CD4-positive, alpha-beta T cell treated with Interleukin-17A for 1 hour (primary cell): ENCODE measurements at places on chromosomes 5 and 9.

DNA sequence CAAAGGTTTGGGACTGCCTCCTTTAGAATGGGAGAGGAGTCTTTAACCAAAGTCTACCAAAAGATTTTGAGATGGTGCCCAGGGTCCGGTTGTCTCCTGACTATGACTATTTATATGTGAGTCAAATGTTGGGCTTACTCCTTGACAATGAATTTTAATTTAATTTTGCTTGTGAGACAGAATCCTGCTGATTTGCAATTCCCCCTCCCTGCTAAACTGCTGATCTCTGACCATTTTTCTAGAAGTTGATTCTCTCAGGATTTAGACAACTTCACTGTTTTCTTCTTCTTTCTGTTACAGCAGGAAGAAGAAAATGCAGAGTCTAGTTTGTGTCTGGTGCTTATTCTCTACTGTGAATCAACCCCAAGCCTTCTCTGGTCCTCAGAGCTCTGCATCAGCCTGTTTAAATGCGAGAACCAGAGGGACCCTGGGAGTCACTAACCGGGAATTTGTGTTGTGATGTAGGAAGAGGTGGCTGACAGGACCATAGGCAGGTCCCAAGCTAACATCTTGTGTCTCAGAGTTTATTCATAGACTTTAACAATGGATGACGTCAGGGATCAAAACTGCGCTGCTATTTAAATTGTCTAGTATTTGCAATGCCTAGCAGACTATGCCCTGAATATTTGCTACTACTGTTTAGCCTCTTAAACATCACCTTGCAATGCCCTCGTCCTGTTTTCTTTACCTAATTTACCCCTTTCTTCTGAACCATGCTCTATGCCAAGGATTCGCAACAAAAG is 124.0 kb upstream of the TAF11L2 start:
- no peak for DNase-seq

- DNase-seq = no peak
Measured at GRCh38 chr5:82298668-82299067, 20.5 kb upstream of the RPS23 start.

DNA sequence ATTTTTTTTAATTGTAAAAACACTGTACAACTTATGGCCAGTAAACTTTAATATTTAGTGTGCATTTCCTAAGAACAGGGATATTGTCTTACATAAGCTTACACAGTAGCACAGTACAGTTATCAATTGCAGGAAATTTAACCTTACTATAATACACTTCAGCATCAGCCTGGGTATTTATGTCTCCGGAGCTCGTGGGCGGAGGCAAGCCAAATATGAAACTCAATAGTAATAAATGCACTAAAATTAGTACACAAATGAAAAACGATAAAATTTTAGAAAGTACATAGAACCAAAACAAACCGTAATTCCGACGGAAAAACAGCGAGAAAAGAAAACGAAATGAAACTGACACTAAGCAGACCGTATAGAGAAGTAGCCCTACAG is 91.2 kb downstream of the ANXA2R start:
- DNase-seq = no peak

DNA sequence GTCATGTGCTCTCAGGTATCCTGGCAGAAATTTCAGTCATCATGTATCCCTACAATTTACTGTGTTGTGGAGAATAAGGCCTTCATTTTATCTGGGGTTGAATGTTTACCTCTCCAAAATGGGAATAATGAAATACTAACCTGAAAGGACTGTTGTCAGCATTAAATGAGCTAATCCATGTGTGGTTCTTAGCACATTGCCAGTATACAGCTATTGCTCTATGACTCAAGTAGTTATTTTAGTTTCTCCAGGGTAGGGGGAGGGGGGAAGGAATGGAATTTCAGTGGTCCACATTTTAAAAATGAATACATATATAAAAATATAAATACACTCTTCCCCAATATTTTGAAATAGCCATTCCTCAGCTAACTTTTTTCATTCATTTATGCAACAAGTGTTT is 3.5 kb downstream of the PAM start:
- no peak for DNase-seq

GRCh38 chr9:37678789-37679273 is 28.1 kb downstream of the FRMPD1 start:
- DNase-seq = no peak

GRCh38 chr5:127001621-127002296 is 28.6 kb downstream of the MARCHF3 start:
- DNase-seq = no peak

DNA sequence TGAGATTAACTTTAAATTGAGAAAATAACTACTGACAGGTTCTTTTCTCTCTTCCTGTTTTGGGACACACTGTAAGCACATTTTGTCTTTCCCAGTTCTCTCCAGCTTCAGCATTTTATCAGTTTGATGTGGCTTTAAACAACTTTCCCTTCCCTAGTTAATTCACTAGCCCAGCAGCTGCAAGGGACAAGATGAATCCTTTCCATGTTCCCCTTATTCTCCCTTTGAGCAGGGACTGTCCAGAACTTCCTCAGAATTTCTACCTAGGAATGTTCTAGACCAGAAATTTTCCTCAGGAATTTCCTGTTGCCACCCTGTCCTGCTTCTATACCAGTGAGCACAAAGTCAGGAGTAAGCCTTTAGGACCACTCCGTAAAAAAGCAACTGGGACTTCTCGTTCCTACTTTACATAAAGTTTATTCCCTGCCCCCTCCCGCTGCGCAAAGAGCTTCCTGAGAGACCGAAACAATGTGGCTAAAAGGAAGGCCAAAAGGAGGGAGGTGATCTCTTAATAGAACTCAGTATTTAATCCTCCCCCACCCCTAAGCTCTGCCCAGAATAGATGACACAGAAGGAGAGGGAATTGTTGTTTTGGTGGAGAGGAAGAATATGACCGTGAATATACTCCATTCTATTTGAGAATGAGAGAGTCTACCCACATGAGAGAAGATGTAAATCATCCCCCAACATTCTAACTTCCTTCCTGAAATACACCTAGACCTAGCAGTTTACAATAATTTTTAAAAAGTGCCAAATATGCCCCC is 61.9 kb downstream of the GLIS3 start:
- DNase-seq = no peak
